ENCODE measurements at places on chromosomes 12 and 14. TPM values are rescaled to one million over a fixed set of nuclear protein-coding genes. Genes with fewer than 3 reads are reported as not detected.

GRCh38 chr12:112061137-112061536 lies 47.4 kb downstream of the NAA25 start:
- H3K36me3 ChIP-seq, result no peaks in the 10 kb centered on the region
- H3K4me1 ChIP-seq, result no peaks in the 10 kb centered on the region
- H3K4me3 ChIP-seq, result no peak overlapping the region
- DNase-seq, result no peak

DNA sequence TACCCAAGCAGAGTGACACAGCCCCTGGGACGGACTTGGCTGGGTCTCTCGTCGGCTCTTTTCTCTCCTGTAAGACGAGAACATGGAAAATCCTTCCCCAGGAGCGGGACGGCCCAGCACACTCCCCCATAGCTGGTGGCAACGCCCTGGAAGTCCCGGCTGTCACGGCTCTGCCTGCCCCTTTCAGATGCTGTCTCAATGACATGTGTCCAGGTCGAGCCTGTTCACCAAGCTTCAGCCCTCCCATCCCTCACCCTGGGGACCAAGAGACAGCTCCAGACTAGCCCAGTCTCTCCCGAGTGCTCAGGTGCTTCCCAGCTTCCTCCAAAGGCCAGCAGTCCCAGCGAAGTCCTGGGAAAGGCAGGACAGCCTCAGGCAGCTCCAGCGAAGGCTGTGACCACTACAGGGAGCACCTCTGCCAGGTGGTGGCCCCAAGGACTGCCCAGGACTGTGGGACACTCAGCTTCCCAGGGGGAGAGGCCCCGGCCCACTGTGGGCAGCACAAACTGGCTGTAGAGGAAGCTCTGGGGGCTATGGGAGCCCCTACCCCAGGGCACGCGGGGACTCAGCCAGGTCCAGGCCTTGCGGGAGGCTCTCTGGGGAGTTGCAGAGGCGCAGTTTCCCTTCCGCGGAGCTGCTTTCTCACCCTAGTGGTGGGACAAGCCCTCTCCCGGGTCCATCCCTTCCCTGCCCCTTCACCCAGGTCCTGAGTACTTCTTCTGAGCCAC lies 33.6 kb downstream of the TNFAIP2 start:
- H3K4me3 ChIP-seq, result no peak overlapping the region
- H3K36me3 ChIP-seq, result no peaks in the 10 kb centered on the region
- H3K27ac ChIP-seq, result no peak overlapping the region
- no peak for DNase-seq
- no peaks in the 10 kb centered on the region for H3K4me1 ChIP-seq

DNA sequence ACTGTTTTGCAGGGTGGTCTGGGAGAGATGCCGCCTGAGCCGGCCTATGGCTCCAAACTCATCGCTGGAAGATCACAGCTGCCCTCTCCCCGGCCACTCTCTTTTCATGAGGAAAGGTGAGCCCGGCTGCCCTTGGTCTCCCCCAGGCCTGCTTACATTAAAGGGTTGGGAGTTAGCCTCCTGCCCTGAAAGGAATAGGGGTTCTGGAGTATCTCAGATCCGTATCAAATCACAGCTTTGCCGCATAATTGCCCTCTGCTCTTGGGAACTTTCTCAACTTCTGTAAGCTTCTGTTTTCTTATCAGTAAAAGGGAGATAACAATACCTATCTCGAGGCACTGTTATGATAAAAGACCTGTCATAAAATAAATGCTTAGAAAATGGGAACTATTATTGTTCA lies 17.6 kb downstream of the PHLDA1 start:
- H3K27ac ChIP-seq, result no peak overlapping the region
- DNase-seq, result no peak
- no peaks in the 10 kb centered on the region for H3K27me3 ChIP-seq
- no peak overlapping the region for H3K4me3 ChIP-seq

DNA sequence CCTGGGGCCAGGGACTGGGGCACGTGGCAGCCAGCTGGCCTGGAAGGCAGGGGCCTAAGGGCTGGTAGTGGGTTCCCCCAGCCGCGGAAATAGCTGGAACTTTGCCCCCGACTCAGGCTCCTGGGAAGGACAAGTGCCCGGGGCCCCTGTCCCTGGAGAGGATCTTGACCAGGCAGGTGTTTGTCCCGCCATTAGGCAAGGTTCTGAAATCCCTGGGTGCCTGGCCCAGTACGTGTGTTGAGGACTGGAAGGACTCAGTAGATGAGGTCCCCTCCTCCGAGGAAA lies 94.2 kb downstream of the B4GALNT3 start:
- DNase-seq, result no peak
- H3K4me1 ChIP-seq, result peaks cover 45% of the 10 kb centered on the region
- H3K4me3 ChIP-seq, result no peak overlapping the region
- peaks cover 14% of the 10 kb centered on the region for H3K27me3 ChIP-seq

DNA sequence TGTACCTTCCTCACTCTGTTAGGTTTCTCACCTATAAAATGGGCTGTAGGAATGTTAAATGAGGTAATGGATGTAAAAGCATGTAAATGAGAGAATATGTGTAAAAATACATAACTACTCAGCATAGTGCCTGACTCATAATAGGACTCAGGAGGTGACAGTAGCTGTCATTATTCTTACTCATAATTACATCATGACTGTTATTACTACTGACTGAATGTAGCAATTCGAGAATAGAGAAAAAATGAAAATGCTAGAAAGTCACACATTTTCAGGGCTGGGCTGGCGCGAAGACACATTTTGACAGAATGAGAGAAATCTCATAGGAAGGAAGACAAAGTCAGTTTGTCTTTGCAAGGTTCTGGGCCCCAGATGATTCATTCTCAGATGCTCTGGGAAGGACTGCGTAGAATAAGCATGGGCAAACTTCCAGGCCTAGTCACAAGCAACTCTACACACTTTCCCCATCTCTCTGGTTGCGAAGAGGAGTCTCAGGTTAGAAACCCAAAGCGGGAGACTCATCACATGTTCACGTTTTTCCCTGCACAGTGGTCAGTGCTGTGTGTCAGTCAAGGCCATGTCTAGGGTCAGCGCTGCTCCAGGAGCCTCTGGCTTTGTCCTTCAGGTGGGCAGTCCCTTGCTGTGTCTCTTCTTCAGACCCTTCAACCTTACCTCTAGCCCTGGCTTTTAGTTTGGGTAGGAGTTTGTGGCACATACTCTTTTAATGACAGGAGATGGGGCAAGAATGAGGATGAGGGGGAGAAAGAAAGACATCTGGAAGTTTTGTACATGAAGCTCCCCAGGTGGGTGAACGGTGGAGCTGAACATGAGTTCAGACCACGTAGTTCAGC lies 8.4 kb downstream of the GPRC5A start:
- no peak overlapping the region for H3K27ac ChIP-seq
- H3K27me3 ChIP-seq, result peaks cover 2% of the 10 kb centered on the region
- DNase-seq, result no peak
- H3K36me3 ChIP-seq, result no peaks in the 10 kb centered on the region
- no peak overlapping the region for H3K4me3 ChIP-seq

DNA sequence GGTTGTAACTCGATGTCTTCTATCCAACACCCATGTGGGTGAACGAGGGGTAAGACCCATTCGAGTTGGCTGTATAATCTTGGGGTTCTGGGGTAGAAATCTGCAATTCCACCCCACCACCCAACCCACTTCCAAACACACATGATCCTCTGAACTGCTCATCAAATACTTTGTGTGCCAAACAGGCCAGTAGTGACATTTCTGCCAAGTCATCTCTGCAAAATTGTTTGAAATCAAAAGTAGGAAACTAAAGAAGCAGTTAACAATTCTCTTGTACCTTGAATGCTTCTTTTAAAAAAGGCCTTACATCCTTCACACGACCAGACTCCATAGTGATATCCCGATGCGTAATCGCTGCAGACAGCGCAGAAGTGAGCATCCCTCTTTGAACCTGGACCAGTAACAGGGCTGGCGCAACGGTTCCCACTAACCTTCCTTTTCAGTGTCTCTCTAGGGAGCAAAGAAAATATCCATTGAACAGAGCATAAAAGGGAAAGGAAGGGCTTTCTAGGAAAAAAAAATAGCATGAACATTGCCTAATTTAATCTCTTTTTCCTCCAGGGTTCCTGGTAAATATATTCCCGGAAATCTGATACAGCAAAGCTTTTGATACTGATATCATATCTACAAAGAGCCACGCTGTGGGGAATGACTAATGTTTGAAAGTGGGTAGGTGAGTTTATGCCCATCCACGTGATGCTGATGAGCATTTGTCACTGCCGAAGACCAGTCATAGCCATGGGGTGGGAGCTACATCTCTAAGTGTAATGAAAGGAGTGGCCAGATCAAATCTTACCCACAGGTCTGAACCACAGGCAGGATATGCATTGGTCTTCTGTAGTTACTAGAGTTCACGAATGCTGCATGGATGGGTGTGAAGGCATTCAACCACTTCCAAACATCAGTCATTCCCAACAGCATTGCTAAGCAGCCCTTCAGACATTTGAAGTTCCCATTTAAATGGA lies 14.2 kb downstream of the ESR2 start:
- H3K4me3 ChIP-seq, result no peak overlapping the region
- H3K4me1 ChIP-seq, result no peaks in the 10 kb centered on the region
- DNase-seq, result no peak
- no peak overlapping the region for H3K27ac ChIP-seq
- H3K36me3 ChIP-seq, result no peaks in the 10 kb centered on the region

DNA sequence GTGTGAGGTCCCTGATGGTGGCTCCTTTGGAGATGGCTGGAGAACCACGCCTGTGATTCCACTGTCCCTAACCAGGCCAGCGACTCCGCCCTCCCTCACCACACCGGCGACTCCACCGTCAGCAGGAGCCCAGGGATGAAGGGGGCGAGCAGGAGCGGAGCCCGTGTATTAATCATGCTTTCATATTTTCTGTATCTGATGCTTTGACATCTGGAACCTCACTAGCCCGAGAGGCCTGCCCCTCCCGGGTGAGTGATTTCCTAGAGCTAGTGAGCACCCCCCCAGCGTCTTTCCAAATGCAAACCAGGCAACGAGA lies 69.9 kb downstream of the NOC4L start:
- H3K36me3 ChIP-seq, result peaks cover 25% of the 10 kb centered on the region
- no peak overlapping the region for H3K4me3 ChIP-seq
- H3K27ac ChIP-seq, result no peak overlapping the region
- H3K4me1 ChIP-seq, result no peaks in the 10 kb centered on the region
- no peak for DNase-seq

DNA sequence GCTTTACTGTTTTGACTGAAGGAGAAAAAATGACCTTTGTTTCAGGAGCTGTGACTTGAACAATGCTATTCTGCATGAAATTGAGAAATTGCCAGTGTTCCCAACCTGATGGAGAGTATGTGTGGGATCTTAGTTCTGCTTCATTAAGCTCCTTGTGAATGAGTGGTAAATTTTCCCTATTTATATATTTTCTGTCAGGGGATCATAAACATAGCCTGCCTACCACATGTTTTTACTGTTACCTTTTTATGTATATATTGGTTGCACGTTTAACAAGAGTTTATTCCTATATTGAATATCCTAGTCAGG lies 271.7 kb downstream of the PDZRN4 start:
- no peak overlapping the region for H3K4me3 ChIP-seq
- H3K27me3 ChIP-seq, result peaks cover 2% of the 10 kb centered on the region
- no peak for DNase-seq
- H3K36me3 ChIP-seq, result no peaks in the 10 kb centered on the region
- H3K4me1 ChIP-seq, result peaks cover 6% of the 10 kb centered on the region

GRCh38 chr14:71675900-71676287 lies 256.3 kb upstream of the RGS6 start:
- H3K27ac ChIP-seq, result no peak overlapping the region
- peaks cover 6% of the 10 kb centered on the region for H3K4me1 ChIP-seq
- no peaks in the 10 kb centered on the region for H3K27me3 ChIP-seq

DNA sequence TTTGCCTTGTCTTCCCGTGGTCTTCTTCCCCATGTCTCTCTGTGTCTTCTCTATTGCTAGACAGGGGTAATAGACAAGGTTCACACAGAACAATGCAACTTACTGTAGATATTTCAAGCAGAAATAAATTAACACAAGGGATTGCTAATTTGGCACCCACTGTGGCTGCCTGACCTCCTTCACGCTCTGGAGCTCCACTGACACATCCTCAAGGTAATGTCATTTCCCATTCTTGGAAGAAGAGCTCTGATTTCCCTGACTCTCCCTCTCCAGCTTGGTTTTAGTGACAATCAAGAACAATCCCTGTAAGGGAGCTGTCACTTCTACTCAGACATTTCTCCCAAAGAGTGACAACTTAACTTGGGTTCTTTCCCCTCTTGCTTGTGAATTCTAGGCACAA lies 105.4 kb upstream of the NAP1L1 start:
- H3K27me3 ChIP-seq, result no peaks in the 10 kb centered on the region
- no peak overlapping the region for H3K27ac ChIP-seq
- DNase-seq, result no peak
- peaks cover 2% of the 10 kb centered on the region for H3K4me1 ChIP-seq
- no peak overlapping the region for H3K4me3 ChIP-seq

The IFNG gene
- not detected for total RNA-seq

The RAB15 gene
- total RNA-seq, result 79.5 TPM

The MIP gene
- not detected for total RNA-seq

The RPS6KL1 gene
- 248 TPM for total RNA-seq

The CMA1 gene
- not detected for total RNA-seq
